Upper lobe of left lung (tissue), 6 donors: ENCODE measurements at places on chromosomes 12 and 14. TPM values are rescaled to one million over a fixed set of nuclear protein-coding genes. Genes with fewer than 3 reads are reported as not detected.

The SRRM4 gene
- total RNA-seq = not detected

The CPNE6 gene
- not detected for total RNA-seq

The IFNG-AS1 gene
- total RNA-seq = not detected

The MYO1H gene
- total RNA-seq = not detected

The SLC6A15 gene
- not detected for total RNA-seq

The TAS2R10 gene
- total RNA-seq = 0.46 TPM

The ZNF891 gene
- total RNA-seq = 1.6 TPM

The FAM216A gene
- 3.3 TPM for total RNA-seq

The DAO gene
- total RNA-seq = not detected

The CIT gene
- 185 TPM for total RNA-seq

The ASB2 gene
- 0.76 TPM for total RNA-seq
